T-helper 9 cell (primary cell): ENCODE measurements at places on chromosomes 1 and 21.

DNA sequence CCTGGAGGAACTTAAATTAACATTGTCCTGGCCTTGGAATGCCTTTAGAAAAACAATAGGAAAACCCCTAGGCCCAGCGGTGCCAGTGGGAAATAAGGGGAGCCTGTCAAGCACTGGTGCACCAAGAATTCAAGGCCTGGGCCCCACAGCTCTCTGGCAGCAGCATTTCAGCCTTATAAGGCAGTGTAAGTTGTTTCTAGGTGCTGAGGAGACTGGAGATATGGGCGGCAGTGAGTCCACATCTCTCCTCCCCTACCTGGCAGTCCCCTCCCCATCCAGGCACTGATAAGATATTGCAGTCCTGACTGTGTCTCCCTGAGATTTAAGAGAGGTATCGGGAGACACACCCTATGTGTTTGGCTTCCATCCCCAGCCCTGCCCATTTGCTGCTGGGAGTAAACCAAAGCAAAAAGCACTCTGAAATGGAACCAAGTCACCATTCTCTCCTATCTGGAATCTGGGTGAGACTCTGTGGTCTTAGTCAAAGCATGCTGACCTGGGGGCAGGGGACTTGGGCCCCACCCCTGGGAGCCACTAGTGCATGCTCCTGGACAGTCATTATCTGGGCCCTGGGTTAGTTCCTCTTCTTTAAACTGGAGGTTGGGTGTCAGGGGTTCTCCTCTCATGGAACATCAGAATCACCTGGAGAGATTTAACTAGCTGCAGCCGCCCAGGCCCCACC is 30.5 kb downstream of the DEGS1 start:
- no peak for DNase-seq

- no peak for DNase-seq
Observed at GRCh38 chr21:39057121-39057520, 126.1 kb downstream of the PSMG1 start.

GRCh38 chr1:214155987-214156625 is 124.9 kb upstream of the SMYD2 start:
- DNase-seq, result no peak

GRCh38 chr1:183777328-183777727 is 27.6 kb upstream of the RGL1 start:
- no peak for DNase-seq

GRCh38 chr1:173017792-173018191 is 32.9 kb downstream of the TNFSF18 start:
- no peak for DNase-seq

GRCh38 chr21:35853321-35854239 is 206.7 kb downstream of the SETD4 start:
- no peak for DNase-seq

GRCh38 chr1:184379111-184379752 is 7.6 kb upstream of the C1orf21 start:
- no peak for DNase-seq

- DNase-seq, result no peak
Observed at GRCh38 chr1:212313616-212314015, 28.4 kb downstream of the PPP2R5A start.

- DNase-seq, result no peak
Observed at GRCh38 chr1:220747437-220748088, 559 bp upstream of the MTARC2 start.

- no peak for DNase-seq
Observed at GRCh38 chr1:179968284-179968993, 13.8 kb downstream of the CEP350 start.

DNA sequence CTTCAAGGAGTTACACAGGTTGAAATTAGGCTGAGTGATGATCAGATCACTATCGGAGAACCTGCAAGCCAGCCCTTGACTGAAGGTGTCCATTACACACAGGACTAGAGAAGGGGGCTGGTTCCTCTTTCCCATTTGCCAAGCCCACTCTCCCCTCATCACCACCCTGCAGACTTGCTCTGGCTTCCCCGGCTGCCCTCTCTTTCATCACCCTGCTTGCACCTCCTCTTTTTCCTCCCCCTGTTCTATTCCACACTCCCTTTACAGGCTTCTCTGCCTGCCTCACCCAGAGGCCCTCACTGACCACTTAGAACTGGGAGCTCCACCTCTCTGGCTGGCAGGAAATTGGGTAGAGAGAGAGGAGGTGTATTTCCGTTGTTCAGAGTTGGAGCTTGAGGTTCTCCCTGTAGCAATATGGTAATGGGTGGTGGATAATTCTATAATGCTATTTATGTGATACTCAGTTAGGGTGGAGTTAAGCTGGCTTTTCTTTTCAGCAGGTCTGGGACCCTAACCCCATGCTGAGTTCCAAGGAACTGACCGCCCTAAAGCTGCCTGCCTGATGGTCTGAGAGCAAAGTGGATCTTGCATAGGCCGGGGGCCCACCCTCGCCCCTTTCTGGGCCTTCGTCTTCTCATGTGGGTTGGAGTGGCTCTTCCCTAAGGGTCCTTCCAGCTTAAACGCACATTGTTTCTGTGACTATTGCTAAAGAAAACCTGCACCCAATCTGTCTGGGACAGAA is 111.8 kb upstream of the ADAR start:
- no peak for DNase-seq

GRCh38 chr1:156246781-156247459 is 936 bp downstream of the PAQR6 start:
- no peak for DNase-seq

GRCh38 chr21:25220169-25220568 is 387.1 kb downstream of the MRPL39 start:
- DNase-seq, result no peak

DNA sequence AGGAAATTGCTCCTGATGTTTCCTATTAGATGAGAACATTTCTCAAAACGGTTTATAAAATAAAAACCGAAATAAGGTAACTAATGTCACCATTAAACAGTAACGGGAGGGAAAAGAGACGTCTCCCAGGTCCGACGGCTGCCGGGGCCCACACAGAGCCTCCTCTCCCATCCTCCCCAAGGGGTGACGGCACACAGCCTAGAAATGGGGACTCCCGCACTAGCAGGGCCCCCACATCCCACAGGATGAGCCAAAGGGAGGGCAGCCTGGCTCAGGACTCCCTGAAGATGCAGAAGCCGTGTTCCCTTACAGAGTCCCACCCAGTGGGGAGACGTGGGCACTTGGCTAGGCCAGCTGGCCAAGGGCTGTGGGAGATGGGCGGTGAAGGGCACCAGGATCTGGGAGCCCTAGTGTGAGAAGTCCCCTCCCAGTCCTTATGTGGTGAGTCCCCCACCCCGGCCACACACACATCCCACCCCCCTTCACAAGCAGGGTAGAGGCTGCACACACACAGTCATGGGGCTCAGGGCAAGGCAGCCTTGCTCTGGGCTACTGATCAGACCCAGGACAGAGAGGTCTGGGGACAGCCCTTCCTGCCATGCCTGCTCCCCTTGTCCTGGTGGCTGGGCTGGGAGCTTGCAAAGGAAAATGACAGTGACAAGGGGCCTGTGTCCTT is 3.3 kb downstream of the KRTAP10-3 start:
- no peak for DNase-seq

DNA sequence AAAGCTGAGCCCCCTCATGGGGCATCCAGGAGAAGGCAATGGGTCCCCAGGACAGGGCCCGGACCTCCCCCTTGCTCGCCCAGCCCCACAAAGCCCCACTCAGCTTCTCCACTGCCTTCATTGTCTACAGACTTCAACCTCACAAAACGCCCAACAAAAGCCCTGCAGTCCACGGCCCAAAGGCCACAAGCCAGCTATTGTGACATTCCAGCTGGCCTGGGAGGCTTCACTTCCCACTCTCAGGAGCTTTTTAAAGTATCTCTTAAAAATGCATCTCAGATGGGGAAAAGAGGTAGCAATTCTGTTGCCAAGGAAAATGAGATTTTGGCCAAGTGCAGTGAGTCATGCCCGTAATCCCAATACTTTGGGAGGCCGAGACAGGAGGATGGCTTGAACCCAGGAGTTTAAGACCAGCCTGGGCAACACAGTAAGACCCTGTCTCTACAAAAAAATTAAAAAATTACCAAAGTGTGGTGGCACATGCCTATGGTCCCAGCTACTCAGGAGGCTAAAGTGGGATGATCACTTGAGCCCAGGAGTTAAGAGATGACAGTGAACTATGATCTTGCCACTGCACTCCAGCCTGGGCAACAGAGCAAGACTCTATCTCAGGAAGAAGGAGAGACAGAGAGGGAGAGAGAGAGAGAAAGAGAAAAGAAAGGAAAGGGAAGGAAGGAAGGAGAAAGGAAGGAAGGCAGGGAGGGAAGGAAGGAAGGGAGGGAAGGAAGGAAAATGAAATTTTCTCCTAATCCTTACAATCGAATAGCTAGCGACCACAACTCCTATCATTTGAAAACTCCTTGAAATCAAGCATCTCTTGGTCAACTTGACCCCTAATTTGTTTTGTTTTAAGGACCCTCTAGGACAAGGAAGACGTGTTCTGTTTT is 31.4 kb upstream of the TARDBP start:
- no peak for DNase-seq

GRCh38 chr1:79262745-79263258 is 256.3 kb upstream of the ADGRL4 start:
- no peak for DNase-seq

DNA sequence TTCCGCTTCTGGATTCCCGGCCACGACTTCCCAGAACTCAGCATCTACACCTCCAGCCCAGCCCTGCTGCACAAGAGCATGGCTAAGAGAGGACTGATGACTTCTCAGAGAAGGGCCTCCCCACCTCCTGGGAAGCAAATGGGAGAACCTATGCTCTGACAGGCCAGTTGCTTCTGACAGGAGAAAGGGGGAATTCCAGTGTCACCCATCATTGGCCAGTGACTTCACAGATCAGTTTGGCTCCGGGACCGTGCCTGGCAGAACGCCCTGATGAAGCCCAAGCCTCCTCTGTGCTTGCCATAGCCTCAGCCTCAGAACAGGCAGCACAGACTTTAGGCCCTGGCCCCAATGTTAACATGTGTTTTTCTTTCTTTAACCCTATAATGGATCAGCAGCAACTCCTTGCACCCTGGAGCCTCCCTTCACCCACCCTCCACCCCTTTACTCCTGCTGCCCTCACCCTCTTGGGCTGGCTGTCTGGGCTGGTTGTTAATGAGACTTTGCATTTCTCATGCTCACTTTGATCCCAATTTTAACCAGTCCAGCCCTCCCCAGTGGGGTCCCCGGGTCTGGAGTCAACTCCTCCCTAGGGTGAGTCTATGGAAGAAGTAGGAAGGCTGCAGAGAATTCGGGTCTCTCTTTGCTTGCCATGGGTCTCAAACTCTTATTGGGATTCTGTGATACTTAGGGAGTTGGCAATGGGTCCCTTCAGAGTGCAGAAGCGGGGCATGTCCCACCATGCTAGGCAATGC is 42.7 kb upstream of the SLC30A1 start:
- no peak for DNase-seq

GRCh38 chr1:172585348-172585747 is 52.4 kb downstream of the SUCO start:
- DNase-seq, result no peak

DNA sequence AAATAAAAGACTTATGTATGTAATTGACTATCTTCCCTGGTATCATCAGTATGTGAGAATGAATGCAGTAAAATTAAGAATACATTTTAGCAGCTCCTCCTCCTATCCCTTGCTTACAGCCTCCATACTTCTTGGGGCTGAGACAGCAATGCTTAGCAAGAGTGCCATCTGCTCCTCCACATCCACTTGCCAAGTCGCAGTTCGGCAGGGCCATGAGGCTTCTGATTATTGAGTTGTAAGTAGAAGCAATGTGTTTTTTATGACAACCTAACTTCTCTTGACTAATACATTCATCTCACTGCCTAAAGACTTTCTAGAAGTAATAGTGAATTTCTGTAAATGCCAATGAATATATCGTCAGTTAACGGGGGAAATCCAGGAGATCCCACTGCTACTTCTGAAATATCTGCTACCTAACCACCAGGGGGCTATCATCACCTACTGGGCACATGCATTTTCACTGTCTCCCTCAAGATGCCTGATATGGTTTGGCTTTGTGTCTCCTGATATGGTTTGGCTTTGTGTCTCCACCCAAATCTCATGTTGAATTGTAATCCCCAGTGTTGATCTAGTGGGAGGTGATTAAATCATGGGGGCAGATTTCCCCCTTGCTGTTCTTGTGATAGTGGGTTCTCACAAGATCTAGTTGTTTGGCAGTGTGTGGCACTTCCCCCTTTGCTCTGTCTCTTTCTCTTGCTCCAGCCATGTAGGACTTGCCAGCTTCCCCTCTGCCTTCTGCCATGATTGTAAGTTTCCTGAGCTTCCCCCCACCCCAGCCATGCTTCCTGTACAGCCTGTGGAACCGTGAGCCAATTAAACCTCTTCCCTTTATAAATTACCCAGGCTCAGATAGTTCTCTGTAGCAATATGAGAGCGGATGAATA is 59.6 kb downstream of the EXTL2 start:
- DNase-seq, result no peak

GRCh38 chr1:162380061-162380846 is 1.3 kb upstream of the C1orf226 start:
- DNase-seq, result no peak

DNA sequence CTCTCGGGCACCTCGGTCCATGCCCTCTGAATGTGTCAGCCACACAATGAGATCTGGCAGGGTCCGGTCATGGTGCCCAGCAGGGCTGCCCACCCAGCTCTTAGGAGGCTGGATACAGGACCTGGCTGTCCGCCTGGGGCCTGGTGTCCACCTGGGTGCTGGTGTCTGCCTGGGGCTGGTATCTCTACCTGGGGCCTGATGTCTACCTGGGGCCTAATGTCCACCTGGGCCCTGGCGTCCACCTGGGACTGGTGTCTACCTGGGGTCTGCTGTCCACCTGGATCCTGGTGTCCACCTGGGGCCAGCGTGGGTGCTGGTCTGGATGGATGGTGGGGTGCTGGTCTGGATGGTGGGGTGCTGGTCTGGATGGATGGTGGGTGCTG is 45.1 kb upstream of the ACTRT2 start:
- no peak for DNase-seq

DNA sequence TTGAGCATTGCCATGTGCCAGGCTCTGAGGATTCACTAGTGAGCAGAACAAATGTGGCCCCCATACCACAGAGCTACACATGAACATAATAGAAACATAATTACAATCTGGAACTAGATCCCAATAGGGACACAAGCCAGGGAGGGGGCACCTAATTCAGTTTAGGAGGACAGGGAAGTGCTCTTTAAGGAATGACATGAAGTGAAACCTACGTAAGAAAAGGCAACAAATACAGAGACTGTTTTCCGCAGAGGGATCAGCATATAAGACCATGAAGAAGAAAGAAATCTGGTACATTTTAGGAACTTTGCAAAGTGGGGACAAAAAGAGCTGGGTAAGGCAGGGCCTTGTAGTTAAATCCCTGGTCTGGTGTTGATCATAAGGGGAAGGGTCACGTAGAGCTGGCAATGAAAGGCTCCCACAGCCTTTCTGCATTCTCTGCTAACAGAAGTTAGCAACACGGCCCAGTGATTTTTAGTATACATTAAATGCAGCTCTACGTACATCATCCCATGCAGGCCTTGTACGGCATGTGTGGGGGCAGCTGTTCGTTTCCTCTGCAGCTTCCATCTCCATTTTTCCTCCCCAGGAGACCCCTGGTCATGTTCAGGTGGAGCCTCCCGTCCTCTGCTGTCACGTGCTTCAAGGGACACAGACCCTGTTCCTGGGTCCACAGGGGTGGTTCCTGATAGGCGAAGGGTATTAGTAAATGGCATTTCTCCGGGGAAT is 26.8 kb upstream of the SLC30A1 start:
- DNase-seq, result no peak
